ENCODE measurements at places on chromosomes 12 and 14.

DNA sequence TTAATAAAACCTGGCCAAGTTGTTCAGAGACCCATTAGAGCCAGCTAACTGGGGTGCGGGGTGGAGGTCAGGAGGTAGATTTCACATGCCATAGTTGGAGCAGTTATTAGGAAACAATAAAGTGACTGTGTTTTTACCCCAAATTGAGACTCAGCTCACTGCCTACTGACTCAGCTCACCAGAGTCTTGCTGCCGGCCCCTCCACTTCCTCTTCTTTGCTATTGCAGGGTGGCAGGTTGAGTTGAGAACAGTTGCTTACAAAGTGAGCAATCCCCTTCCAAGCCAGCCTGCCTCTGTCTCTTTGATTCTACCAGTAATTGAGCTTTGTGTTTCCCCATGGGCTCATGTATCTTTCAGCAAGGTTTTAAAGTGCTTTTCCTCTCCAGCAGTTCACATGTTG, 12.9 kb downstream of the ST8SIA1 start:
- no peak for DNase-seq

DNA sequence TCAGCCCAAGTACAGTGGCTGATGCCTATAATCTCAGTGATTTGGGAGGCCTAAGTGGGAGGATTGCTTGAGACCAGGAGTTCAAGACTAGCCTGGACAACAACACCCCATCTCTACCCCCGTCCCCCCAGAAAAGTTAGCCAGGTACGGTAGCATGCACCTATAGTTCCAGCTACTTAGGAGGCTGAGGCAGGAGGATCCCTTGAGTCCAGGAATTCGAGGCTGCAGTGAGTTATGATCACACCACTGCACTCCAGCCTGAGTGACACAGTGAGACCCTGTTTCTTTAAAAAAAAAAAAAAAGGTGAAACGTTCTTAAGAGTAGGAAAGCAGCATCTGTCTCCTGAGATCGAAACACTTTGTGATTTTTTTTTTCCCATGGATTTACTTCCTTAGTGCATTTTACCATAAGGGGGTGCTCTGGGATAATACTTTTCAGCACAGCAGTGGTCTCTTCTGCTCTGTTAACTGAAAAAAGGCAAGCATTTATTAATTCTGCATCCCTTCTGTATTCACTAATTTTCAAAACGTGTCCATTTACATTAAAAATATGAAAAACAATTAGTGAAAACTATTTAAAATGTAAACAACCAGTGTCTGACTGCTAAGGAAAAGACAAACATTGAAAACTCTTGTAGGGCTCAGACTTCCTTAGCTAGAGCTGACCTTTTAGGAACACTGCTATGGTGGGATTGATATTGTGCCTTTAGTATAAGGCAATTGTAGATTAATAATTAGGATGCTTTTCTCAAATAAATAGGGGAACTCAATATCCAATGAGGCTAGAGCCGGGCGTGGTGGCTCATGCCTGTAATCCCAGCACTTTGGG, 31.2 kb upstream of the USP44 start:
- no peak for DNase-seq

DNA sequence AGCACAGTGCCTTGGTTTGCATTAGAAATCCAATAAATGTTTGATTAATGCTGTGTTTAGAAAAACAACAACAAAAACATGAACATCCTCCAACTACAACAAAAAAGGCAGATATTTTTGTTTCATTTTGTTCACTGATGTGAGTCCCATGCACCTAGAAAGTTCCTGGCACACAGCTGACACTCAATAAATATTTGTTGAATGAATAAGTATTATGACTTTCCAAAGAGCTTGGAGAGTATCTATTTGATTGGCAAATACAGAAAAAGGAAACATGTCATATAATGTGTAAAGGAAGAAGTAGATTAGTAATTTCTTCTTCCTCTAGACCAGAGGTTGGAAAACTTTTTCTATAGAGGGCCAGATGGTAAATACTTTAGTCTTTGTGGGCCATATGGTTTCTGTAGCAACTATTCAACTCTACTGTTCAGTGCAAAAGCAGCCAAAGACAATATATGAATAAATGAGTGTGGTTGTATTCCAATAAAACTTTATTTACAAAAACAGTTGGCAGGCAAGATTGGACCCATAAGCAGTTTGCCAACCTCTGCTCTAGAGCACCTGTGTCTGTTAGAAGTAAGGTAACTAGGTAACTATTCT, 312.3 kb upstream of the DIO2 start:
- no peak for DNase-seq

- DNase-seq = no peak
Measured at GRCh38 chr12:32091696-32092095, 15.0 kb upstream of the BICD1 start.

- no peak for DNase-seq
Measured at GRCh38 chr12:75953312-75953906, 78.2 kb downstream of the PHLDA1 start.

- DNase-seq = no peak
Measured at GRCh38 chr12:130965668-130966067, 12.0 kb downstream of the ADGRD1 start.

DNA sequence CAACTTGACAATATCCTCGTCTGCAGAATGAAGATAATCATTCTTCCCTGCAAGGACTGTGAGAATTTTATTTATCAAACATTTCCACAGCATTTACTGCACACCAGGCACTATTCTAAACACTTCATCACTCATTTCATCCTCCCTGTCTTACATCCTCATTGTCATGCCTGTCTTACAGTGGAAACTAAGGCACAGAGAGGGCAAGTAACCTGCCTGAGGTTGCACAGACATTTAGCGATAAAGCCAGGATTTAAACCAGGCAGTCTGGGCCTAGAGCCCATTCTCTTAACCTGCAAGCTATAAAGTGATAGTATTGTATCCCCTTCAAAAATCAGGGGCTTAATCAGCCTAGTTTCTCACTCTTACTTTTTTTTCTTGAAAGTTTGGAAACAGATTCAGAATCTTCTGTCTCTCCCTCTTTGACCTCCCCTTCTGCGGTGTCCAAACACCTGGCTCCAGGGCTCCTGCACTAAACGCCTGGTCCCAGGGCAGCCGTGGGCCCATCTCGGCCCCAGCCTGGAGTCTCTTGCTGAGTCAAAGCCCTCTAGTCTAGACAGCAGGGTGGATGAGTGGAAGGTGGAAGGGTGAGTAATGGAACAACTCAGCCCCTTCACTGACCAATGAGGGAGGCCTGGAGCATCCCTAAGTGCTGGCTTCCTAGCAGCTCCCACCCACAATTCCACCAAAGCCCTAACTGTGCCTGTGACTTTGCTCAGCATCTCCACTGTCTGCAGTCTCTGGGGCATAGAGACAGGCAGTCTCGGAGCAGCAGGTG, 12.5 kb downstream of the ISM2 start:
- DNase-seq = no peak

Data from HuH-7.5 (cell line).